ENCODE measurements at places on chromosomes 4 and X. TPM values are rescaled to one million over a fixed set of nuclear protein-coding genes. Genes with fewer than 3 reads are reported as not detected.

Gene SPARCL1
- polyA plus RNA-seq = 0.01 TPM

Gene ZNF518B
- 4.7 TPM for polyA plus RNA-seq

Gene FREM3
- not detected for polyA plus RNA-seq

Gene CLDN34
- polyA plus RNA-seq = 0.09 TPM

- peak; percentile 21 for DNase-seq
These were observed 58.5 kb downstream of the PRPS1 start for GRCh38 chrX:107686792-107687191.

DNA sequence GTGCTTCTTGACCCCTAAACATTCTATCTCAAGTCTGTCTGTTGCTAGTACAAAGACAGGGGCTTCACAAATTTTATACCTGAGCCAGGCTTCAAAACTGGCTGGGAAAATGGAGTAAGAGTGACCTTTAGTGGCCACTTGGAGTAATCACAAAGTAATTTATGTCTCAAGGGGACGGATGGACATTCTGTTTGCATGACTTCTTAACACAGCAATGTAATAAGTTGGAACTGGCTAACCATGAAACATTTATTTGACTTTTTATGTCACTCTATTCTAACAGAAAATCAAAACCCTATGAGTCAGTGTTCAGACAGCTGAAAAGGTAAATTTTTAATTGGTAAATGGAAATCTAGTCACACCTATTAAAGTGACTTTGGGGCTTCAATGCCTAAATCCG is 600.6 kb downstream of the ANKRD50 start:
- DNase-seq = peak; percentile 52
